ENCODE measurements at places on chromosomes 6 and 20. TPM values are rescaled to one million over a fixed set of nuclear protein-coding genes. Genes with fewer than 3 reads are reported as not detected.

RGS17 gene
- total RNA-seq: 2.2 TPM

GRCh38 chr6:148464319-148465010 lies 121.8 kb downstream of the SASH1 start:
- no peak overlapping the region for H3K4me3 ChIP-seq
- no peaks in the 10 kb centered on the region for H3K36me3 ChIP-seq
- DNase-seq: no peak
- H3K27me3 ChIP-seq: no peaks in the 10 kb centered on the region
- no peak overlapping the region for H3K27ac ChIP-seq

GRCh38 chr6:11706171-11706570 lies 72.4 kb downstream of the ADTRP start:
- no peaks in the 10 kb centered on the region for H3K27me3 ChIP-seq
- no peak overlapping the region for H3K27ac ChIP-seq
- DNase-seq: no peak
- H3K36me3 ChIP-seq: no peaks in the 10 kb centered on the region
- peaks cover 3% of the 10 kb centered on the region for H3K4me1 ChIP-seq
- H3K4me3 ChIP-seq: no peak overlapping the region

GRCh38 chr20:2341336-2341735 lies 39.4 kb upstream of the TGM6 start:
- H3K4me3 ChIP-seq: no peak overlapping the region
- no peaks in the 10 kb centered on the region for H3K27me3 ChIP-seq
- H3K27ac ChIP-seq: no peak overlapping the region
- no peaks in the 10 kb centered on the region for H3K4me1 ChIP-seq
- no peaks in the 10 kb centered on the region for H3K36me3 ChIP-seq

Data from aorta (tissue), 5 donors.